ENCODE measurements at places on chromosomes 1 and 21.

GRCh38 chr1:243672539-243673074, 177.4 kb downstream of the AKT3 start:
- DNase-seq = no peak

DNA sequence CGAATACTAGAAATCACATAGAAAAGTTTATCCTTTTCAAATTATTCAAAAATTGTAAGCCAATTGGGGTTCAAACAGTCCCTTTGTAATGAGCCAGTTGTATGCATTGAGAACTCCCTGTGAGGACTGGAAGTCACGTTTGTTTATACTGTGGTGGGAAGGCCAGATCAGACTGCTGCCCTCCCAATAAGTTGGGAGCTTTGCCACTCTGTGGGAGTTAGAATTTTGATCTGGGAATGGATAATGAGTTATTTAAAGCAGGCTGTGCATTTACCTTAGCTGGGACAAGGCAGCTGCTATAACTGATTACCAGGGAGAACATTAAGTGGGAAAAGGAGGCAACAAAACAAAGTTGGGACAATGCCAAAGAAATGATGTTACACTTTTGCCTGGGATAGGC, 178.8 kb downstream of the SDCCAG8 start:
- DNase-seq = no peak

DNA sequence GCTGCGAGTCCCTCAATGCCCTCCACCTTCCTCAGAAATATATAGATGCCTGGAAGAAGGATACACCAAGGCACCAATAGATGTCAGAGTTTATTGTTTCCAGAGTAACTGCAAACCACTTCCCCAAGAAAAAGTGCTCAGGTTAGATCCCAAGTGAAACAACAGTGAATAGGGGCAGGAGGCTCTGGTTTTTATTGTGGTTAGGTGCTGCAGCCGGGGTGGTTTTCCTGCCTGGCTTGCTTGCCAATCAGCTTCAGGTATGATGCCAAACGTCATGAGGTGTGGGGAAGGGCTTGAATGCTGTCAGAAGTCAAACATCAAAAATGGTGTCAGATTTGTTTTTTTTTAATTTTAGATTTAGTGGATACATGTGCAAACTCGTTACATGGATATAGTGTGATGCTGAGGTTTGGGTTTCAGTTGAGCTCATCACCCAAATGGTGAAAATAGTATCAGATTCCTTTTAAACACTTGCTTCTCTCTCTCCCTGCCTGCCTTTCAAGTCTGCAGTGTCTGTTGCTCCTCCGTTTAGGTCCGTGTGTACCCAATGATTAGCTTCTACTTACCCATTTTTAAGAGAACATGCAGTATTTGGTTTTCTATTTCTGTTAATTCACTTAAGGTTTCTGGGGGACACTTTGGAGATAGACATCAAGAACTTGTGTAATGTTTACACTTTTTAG, 1317.0 kb downstream of the MRPL39 start:
- no peak for DNase-seq

GRCh38 chr1:3015269-3015635, 6.0 kb upstream of the ACTRT2 start:
- no peak for DNase-seq

GRCh38 chr1:198462365-198463019, 78.0 kb downstream of the ATP6V1G3 start:
- DNase-seq = peak; percentile 27

DNA sequence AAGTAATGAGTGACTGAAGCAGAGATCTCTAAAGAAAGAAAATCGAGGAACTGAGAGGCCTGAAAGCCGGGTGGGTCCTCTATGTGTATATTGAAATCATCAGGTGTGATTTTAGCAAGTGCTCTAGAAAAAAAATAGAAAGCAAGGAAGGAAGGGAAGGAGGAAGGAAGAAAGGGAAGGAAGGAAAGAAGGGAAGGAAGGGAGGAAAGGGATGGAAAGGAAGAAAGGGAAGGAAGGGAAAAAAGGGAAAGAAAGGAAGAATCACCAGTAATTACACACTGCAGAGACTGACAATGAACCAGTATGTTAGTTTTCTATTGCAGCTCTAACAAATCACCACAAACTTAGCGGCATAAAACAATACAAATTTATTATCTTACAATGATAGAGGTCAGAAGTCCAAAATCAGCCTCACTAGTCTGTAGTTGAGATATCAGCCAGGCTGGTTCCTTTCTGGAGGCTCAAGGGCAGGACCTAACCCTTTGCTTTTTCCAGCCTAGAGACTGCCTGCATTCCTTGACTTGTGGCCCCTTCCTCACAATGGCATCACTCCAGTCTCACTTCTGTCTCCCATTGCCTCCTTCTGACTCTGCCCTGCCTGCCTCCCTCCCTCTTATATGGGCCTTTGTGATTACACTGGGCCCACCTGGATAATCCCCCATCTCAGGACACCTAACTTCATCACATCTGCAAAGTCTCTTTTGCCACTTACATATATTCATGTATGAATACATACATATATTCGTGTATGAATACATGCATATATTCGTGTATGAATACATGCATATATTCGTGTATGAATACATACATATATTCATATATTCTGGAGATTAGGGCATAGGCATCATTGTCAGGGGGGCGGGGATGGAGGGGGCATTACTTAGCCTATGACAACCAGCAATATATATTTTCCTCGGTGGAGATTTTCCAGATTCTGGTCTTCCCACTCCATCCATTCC, 47.5 kb upstream of the CDC42BPA start:
- DNase-seq = no peak

- DNase-seq = no peak
Observed at GRCh38 chr21:41663805-41664788, 102.8 kb downstream of the RIPK4 start.

- DNase-seq = no peak
Observed at GRCh38 chr1:2821966-2822620, 20.6 kb upstream of the TTC34 start.

- DNase-seq = no peak
Observed at GRCh38 chr1:22171951-22172715, 29.2 kb upstream of the WNT4 start.

DNA sequence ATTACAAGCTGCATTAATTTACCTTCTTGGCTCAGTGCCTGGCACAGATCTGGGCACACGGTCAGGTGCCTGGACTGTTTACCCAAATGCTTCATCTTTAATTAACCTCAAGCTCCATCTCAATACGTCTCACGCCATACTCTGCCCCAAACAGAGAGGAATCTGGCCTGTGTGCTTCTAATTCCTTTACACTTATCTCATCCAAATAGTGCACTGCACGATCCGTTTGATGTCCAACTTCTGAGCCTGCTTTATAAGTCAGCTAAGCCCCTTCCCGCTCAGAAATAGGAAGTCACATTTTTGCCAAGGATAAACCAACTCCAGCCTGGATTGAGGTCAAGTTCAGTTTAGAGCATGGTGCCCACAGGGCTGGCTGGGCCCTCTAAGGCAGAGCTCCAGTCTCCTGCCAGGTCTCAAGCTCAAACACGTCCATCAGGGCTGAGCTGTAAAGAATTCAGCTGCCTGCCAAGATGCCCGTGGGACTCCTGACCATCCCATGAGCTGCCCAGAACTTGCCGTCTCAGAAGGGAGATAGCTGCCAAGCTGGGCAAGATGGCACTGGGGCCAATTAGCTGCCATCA, 233.5 kb downstream of the TRABD2B start:
- no peak for DNase-seq

GRCh38 chr1:173603056-173603591, at the start of gene SLC9C2:
SLC9C2 (minus strand) TSS chr1:173603072; CDS start chr1:173601776, 1,296 bp downstream.
- peak; percentile 4 for DNase-seq

- no peak for DNase-seq
Observed at GRCh38 chr1:14137411-14138134, 437.6 kb downstream of the PRDM2 start.

DNA sequence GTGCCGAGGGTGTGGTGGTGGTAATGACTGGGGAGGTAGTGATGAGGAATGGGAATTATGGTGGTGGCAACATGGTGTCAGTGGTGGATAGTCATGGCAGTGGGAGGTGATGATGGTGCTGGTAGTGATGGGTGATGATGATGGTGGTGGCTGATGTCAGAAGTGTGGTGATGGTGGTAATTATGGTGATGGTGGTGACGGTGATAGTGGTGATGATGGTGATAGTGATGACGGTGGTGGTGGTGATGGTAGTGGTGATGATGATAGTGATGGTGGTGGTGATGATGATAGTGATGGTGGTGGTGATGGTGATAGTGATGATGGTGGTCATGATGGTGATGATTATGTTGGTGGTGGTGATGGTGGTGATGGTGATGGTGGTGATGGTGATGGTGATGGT, 162.8 kb downstream of the NPHP4 start:
- no peak for DNase-seq

DNA sequence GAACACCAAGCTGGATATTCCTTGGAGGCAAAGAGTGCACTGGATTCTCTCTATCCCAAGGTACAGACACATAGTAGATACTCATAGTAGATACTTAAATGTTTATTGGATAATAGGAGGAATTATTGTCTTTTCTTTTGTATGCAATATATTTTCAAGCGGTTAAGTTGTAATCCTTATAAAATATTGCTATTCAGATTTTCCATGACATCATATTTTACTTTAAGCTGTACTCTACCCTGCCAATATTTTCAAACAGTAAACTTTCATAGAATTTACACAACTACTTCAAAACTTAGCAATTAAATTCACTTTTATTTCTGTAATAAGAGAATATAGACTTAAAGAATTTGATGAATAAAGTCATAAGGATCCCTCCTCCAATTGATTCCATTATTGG, 546.5 kb upstream of the CAMK1G start:
- DNase-seq = no peak

GRCh38 chr1:159835862-159836525, 9.3 kb downstream of the SLAMF8 start:
- no peak for DNase-seq

GRCh38 chr1:236209185-236209584, 66.8 kb downstream of the GPR137B start:
- no peak for DNase-seq

- no peak for DNase-seq
Observed at GRCh38 chr1:76841460-76841859, 25.8 kb upstream of the ST6GALNAC5 start.

DNA sequence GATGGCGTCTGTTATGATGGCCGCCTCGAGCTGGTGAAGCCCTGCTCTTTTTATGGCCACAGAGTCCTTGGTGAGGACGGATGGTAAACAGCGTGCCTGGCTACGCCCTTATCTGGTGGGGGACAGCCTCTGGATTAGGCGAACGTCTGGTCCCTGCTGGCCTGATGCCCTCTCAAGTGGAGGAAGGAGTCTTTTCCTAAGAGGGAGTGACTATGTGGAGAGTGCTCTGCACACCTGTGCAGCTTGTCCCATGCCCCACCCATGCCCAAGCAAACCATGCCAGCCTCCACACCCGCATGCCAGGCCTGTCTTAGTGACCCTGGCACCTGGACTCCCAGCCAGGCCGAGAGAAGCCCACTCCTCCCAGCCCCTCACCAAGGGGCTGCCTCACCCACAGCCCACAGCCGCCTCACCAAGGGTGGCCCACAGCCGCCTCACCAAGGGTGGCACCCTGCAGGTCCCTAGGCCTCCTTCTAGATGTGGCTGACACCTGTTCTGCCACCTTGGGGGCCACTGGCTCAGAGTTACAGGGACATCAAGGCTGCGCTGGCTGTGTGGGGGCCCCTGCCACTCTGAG, 40.2 kb downstream of the WNT9A start:
- DNase-seq = no peak

GRCh38 chr1:169094897-169095569, 11.5 kb upstream of the ATP1B1 start:
- no peak for DNase-seq

- DNase-seq = no peak
Observed at GRCh38 chr1:197304638-197305200, 36.7 kb downstream of the CRB1 start.

GRCh38 chr1:152997901-152998300, 3.6 kb upstream of the SPRR3 start:
- no peak for DNase-seq

DNA sequence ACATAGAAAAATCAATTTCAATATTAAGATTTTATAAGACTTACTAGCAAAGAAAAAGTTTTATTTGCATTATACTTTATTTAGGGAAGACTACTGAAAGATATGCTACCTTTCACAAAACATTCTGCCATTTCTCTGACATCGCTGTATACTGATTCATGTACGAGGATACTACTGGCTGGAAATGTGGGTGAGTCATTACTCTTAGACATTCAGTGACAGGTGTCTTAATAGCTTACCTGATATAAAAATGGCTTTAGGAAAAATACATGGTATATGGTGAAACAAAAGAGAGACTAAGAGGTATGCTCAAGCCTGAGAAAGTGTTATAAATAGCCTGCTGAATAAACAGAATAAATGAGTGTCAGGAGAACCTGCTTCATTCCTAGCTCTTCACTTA, 73.0 kb upstream of the EXO1 start:
- no peak for DNase-seq

DNA sequence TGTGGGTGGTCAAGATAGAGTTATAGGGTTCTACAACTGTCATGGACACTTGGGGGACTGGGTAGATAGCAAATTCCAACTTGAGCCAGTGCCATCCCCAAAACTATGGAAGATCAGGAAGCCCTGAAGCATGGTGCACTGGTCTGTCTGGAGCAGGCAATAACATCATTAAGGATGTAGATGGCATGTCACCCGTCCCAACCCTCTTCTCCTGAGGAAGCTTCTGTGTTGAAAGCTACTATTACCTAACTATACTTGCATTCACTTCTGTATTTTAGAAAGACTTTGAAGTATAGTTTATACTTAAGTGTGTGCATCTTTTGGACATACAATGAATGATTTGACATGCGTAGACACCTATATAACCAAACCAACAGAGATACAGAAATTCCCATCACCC, 32.9 kb downstream of the RABIF start:
- no peak for DNase-seq

DNA sequence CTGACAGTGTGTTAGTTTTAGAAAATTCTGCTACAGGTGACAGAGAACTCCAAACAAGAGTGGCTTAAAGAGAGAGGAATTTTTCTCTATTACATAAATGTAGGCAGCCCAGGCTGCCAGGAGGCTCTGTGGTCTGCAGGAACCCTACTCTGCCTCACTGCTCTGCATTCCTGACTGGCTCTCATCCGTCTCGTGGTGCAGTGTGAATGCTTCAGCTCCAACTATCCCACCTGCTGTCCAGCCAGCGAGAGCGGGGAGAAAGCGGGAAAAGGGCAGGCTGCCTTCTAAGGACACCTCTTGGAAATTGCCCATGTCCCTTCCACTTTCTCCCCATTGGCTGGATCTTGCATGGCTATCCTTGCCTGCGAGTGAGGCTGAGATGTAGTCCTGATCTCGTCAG, 131.3 kb downstream of the PEX14 start:
- DNase-seq = no peak

DNA sequence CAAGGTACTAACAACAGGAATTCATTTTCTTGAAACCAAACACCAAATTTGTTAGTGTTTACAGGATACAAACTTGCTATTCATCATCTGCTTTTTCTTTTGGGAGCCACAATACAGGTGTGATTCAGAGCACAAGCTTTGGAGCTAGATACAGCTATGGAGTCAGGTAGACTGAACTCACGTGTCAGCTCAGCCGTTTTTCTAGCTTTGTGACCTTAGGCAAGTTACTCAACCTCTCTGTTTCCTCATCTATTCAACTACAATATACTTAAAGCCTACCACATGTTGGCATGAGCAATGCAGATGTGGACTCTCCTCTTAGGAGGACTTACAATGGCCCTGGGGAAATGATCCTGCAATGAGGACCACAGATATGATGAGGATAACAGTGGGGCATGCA, 6.3 kb downstream of the HTR1D start:
- no peak for DNase-seq

Measured in skeletal muscle cell (primary cell).